ENCODE measurements at places on chromosomes 2 and 18.

- DNase-seq: no peak
Measured at GRCh38 chr2:139850254-139850890, 1070.2 kb upstream of the NXPH2 start.

- DNase-seq: no peak
Measured at GRCh38 chr2:154338352-154338967, 360.0 kb upstream of the KCNJ3 start.

DNA sequence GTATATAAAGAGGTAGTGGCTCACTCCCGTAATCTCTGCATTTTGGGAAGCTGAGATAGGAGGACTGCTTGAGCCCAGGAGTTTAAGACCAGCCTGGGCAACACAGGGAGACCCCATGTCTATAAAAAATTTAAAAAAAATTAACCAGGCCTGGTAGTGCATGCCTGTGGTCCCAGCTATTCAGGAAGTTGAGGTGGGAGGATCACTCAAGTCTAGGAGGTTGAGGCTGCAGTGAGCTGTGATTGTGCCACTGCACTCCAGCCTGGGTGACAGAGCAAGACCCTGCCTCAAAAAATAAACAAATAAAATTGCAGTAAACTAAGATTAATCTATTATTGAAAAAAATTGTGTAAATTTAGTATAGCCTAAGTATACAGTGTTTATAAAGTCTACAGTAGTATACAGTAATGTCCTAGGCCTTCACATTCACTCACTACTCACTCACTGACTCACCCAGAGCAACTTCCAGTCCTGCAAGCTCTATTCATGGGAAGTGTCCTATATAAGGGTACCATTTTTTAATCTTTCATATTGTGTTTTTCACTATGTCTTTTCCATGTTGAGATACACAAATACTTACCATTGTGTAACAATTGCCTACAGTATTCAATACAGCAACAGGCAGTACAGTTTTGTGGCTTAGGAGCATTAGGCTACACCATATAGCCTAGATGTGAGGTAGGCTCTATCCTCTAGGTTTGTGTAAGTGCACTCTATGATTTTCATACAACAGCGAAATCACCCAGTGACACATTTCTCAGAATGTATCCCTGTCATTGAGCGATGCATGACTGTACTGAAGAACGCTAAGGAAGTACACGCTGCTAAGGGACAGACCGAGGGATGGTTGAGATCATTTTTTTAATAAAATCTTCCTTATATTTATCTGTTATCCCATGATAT lies 10.4 kb upstream of the MAP4K3 start:
- no peak for DNase-seq

DNA sequence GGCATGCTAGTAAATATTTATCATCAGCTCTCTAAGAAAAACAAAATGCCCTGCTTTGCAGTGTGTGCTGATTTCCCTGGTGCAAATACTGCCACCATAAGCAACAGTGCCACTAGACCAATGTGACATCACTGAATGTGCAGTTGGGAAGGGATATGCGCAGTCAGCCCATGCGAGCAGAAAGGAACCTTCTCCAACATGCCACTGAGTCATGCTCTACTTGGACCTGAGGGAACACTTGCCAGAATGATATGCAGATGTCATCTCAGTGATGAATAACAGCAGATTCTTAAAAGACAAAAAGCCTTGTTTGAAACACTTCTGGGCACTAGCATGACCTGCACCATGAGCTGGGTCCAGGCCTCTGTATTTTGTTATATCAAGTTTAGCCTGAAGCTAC lies 55.3 kb upstream of the REL start:
- no peak for DNase-seq

- DNase-seq: no peak
Measured at GRCh38 chr2:100067784-100068183, 74.6 kb downstream of the AFF3 start.

- DNase-seq: no peak
Measured at GRCh38 chr2:172467382-172467781, 40.0 kb downstream of the ITGA6 start.

GRCh38 chr2:146870691-146871090 lies 974.1 kb upstream of the ACVR2A start:
- DNase-seq: no peak

GRCh38 chr18:2794159-2794558 lies 52.6 kb upstream of the EMILIN2 start:
- DNase-seq: no peak

GRCh38 chr2:238847841-238848690 lies at the start of gene TWIST2:
TWIST2 (plus strand) TSS chr2:238848085; CDS start chr2:238848216, 131 bp downstream.
- no peak for DNase-seq

DNA sequence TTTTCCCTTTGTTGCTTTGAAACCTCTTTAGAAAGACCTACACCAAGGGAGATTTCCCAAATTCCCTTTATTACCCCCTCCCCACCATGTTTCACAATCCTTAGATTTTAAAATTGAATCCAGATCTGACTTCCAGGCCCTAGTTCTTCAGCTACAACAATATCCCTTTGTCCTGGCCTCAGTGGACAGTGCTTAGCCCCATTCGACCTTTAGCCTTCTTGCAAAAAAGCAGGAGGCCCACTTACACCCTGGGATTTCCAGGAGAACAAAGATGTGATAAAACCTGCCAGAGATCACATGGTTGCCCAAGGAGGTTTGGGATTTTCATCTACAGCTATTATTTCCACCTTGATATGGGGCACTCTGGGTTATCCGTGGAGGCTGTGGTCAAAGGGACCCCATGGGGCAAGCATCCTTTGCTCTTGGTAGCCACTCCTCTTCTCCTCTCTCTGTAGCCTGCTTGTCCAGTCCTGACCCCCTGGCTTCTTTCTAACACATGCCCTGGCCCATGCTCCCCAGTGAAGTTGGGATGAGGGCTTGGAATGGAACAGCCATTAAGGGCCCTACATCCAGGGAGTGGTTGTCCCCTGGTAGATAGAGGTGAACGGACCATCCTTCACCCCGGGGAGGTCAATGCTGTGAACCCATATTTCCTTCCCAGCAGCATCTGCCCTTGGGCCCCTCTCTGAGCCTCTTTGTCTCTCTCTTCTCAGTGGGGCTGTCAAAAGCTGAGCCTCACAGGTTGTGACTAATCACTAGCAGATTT lies 267.4 kb downstream of the DYSF start:
- no peak for DNase-seq

DNA sequence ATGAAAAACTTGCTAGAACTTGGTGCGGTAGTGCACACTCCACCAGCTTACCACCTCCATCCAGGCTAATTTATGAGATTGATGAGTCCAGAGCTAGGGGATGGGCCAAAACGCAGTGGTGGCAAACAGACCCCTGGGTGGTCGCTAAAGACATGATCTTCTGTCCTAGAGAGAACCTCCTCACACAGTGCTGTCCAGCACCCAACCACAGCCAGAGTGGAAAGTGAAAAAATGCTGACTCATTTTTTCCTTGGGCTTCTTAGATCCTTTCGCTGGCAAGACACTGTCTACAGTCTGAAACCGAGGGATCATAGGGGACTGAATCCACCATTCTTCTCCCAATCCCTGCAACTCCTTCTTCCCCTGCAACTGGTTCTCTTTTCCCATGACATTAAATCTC lies 4.1 kb downstream of the ANTXR1 start:
- no peak for DNase-seq

DNA sequence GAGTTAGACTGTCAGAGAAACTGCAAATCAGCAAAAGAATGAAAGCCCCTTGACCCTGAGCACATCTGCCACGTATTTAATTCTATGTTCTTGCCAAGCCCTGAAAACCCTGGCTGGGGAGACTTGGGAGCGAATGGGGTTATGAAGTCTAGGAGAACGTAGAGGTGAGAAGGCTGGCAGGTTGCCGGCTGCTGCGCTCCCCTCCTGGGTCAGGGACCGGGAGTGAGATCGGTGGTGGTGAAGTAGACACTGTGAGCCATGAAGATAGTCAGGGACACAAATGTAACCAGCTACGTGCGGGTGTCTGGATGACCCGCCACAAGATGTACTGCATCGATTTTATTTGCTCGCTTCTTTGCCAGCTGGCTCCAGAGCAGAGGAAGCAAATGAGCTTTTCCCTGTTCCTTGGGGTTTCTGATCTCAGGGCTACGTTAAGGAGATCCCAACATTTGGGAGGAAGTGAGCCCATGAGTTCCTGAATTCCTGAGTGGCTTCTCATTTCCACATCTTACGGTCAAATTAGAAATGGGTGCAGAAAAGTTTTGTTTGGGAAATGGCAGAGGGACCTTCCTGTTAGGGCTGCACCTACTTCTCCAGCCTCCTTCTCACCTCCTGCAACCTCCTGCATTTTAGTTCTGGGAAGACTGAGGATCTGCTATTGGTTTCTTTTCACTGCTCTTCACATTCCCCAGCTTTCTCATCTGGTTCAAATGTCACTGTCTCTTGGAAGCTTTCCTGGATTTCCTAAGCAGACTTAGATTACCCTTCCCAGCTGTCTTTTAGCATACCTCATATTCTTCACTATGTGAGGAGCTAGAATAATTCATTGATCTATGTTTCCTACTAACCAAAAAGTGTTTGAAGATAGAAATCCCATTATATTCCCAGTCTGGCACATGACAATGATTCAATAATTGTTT lies 360.6 kb downstream of the ZNF521 start:
- no peak for DNase-seq

DNA sequence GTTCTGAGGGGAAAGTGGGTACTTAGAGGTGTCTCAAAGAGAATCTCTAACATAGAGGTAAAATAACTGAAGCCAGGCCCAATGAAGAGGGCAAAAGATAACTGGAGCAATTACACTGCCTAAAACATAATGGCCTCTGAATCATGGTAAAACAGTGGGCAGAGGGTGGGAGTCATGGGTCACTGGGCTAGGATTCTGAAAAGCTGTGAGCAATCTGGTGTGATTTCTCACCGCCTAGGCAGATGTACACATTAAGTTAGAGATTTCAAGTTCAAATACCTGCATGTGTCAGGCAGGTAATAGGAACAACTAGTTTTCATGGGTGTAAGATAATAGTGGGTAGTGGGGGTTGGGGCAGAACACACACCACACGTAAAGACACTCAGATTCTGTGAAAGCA lies 45.6 kb downstream of the INSIG2 start:
- DNase-seq: no peak

GRCh38 chr2:17648581-17648980 lies 105.0 kb downstream of the SMC6 start:
- no peak for DNase-seq

DNA sequence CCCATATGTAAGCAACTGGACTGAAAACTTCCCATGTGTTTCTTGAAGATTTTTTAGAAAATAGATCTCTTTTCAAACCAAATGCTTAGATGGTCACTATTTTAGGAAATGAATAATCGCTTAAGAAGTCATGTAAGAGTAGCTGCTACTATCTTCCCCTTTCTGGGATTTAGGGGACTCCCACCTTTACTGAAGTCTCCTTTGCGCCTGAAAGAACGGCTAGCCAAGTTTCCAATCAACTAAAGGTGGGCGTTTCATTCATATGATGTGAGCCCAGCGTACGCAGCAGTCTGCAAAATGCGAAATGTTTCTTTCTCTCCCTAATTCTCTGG lies 1.1 kb downstream of the DIPK1C start:
- no peak for DNase-seq

- no peak for DNase-seq
Measured at GRCh38 chr2:118123561-118124232, 35.4 kb downstream of the INSIG2 start.

DNA sequence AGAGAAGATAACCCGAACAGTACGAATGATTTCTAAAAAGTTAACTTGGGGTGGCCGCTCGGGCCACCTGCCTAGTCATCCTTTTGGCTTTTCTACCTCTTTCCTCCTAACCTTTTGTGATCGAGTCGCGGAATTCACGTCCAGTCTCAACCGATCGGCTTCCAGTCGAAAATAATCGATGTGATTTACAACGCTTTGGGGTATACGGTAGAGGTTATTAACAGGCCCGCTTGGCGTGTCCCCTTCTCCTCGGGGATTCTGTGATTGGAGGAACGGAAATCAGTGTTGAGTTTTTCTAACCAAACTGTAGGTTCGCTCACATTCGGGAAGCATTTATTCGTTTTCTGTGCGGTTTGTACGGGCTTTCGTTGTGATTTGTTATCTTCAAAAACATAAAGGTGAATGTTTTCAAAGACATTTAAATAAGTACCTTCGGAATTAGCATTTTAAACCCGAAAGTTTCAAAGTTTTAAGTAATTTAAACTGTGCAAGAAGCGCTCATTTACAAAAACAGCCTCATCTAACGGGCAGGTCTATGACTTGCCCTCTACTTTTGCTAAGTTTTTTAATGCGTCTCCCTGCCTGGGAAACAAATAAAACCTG lies 588 bp upstream of the FOXI3 start:
- no peak for DNase-seq

GRCh38 chr2:196449083-196449482 lies 190.4 kb upstream of the CCDC150 start:
- no peak for DNase-seq

GRCh38 chr2:195333869-195334268 lies 323.2 kb upstream of the SLC39A10 start:
- DNase-seq: no peak

- no peak for DNase-seq
Measured at GRCh38 chr2:129375632-129376425, 603.6 kb upstream of the RAB6C start.

- no peak for DNase-seq
Measured at GRCh38 chr18:60232541-60232940, 140.0 kb downstream of the MC4R start.

- no peak for DNase-seq
Measured at GRCh38 chr2:180004731-180005130, 2.4 kb downstream of the CWC22 start.

DNA sequence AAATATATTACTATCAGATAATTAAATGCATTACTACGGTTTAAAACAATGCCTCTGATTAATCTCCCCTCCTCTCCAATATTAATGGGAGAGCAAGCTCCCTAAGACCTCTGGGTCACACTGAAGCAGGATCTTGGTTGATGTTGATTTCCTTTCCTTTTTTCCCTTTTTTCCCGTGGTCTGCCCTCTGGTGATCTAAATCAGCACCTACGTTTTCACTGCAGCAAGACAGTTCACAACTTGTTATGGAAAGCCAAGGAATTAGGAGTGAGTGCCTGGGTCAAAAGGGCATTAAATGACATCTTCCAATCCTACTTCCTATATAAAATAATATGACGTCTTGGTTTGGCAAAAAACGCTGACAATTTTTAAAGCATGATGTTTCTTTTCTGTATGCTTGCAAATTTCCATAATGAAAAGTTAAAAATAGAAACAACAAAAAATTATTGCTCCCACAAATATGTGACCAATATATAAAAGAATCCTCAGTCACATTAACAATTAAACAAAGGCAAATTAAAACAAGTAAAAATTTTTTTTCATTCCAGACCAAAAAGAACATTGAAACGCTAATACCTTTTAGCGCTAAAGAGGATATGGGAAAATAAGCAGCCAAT lies 7.9 kb upstream of the CFAP36 start:
- peak; percentile 44 for DNase-seq

Measured in NCI-H446 treated with DMSO at 0.1 percent for 48 hours (cell line).